ENCODE measurements at places on chromosomes 2 and 18.

- no peak for DNase-seq
Measured at GRCh38 chr2:136653861-136654260, 111.5 kb upstream of the THSD7B start.

- DNase-seq, result no peak
Measured at GRCh38 chr2:145304501-145304900, 784.6 kb upstream of the ZEB2 start.

- DNase-seq, result no peak
Measured at GRCh38 chr2:159617646-159618045, 1.3 kb upstream of the BAZ2B start.

- no peak for DNase-seq
Measured at GRCh38 chr2:73928963-73929347, 2.3 kb downstream of the DGUOK start.

DNA sequence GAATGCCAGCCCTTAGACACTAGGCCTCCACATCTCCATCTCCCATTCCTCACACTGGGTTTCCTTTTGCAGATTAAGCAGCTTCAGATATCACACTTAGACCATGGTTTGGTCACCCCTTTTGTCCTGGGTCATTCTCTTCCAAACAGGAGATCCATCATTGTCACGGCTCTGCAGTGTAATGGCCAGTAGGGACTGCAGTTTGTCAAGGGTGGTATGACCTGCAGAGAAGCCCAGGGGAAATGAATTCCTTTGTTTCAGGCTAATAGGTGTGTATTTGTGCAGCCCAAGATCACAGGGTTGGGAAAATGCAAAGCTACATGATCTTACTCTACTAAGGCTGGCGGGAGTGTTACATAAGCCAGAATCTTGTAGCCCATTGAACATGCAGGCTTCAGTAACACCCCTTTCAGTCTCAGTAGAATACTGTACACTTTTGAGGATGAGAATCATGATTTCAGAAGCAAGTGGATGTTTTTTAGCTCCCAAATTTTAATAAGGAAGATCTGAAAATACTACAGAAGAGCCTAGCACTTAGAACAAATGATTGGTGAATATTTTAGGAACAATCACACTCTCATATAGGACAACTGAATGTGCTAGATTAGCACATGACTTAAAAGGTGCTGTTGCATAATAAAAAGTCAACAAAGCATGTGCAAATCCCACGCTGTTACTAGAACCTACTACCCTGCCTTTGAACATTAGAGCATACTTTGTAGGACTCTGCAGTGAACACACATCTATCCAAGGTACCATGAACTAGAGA lies 24.0 kb upstream of the LPIN1 start:
- DNase-seq, result no peak

GRCh38 chr2:129864719-129865118 lies 114.7 kb upstream of the RAB6C start:
- no peak for DNase-seq

DNA sequence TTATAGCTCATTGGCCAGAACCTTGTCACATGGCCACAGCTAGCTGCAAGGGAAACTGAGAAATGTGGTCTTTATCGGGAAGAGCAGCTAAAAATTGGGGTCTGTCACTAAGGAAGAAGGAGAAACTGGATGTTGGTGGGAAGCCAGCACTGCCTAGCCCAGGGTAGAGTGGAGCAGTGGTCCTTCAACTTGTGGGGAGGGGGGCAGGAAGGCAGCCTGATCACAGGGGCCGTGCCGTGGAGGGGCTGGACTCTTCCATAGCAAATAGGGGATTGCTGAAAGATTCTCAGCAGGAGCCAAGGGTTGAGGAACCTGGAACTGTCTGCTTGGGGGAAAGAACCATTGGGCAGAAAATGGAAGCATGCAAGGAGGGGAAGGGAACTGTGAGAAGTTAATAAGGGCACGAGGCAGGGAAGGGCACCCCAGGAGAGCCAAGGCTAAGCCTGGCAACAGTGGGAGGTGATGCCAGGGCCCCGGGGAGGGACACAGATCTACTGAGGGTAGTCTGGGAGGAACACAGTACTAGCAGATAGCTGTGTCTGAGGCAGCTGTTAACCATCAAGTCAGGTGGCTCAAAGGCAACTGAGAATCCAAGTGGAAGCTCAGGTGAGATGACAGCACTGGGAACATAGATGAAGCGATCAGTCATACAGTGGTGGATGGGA lies 5.9 kb upstream of the NEURL3 start:
- no peak for DNase-seq

DNA sequence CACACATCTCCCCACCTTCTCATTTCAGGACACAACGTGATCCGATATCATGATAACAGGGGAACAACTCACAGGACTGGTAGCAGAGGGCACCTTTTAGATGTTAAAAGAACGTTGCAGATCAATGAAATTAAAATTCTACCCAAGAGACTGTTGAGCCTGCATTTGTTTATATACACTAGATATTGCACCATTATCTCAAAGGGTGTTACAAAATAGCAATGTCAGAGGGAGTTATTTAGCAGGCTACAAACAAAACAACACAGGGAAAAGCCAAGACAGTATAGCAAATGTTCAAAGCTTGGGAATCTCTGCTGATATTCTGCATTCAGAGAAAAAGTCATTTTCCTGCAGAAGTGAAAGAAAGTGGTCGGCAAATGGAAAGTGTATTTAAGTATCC lies 139.5 kb downstream of the MYO5B start:
- DNase-seq, result no peak

DNA sequence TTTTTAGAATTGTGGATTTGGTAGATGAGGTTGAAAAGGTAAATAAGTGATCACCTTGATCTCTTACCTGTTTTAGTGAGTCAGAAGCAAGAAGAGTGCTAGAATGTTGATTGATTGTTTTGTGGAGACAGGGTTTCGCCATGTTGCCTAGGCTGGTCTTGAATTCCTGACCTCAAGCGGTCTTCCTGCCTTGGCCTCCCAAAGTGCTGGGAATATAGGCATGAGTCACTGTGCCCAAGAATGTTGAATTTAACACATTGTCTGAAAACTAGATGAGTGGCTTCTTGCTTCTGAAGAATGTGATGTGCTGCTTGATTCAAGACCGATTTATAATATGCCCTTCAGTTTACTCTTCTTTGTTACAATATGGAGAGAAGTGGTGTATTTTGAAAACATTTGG lies 121.3 kb downstream of the FMNL2 start:
- DNase-seq, result no peak

- DNase-seq, result no peak
Measured at GRCh38 chr2:1672738-1673137, 71.6 kb downstream of the PXDN start.

DNA sequence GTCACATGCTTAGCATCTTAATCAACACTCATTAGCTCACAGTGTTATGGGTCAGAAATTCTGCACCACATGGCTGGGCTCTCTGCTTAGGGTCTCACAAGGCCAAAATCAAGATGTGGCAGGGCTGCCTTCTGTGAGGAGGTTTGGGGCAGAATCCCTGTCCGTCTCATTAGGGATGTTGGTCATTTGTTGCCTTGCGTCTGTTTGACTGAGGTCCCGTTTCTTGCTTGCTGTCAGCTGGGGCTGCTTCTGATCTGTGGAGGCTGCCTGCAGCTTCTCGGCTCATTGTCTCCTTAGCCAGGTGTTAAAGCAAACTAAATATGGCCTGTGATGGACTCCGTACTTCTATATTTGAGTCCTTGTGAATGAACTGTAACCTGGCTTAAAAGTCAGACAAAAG lies 146.5 kb downstream of the NDUFA10 start:
- DNase-seq, result no peak

DNA sequence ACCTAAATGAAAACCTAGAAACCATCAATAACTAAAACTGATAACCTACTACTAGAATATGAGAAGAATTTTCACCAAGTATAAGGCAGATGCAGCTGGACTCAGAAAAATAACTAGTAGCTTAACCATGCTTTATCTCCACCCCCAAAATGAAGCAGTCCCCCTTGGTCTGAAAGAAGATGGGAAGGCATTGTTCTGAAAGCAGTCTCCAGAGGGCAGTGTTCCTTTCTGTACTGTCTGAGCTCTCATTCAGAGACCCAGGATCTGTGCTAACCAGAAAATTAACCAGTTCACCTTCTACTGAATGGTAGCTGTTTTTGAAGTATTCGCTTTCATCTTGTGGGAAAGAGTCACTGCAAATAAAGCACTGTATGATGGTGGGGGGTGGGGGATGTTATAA lies 273.0 kb downstream of the PDE11A start:
- DNase-seq, result no peak

DNA sequence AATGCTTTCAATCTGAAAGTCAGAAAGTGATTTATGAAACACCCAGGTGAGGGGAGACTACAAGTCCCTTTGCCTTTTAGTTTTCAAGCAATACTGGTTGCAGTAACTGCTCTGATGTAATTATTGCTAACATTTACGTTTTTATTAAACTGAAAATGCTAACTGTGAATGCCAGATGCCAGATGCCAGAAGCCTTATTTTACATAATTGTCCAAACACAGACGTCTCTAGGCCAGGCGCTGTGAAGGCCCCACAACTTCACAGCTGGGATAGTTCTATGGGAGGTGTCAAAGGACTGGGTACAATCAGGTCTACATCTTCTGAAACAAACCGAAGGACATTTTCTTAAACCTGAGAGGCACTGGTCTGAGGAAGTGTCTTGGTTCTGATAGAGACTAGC lies 27.5 kb upstream of the MSGN1 start:
- no peak for DNase-seq

- no peak for DNase-seq
Measured at GRCh38 chr2:170530284-170530745, 184.8 kb upstream of the SP5 start.

- DNase-seq, result no peak
Measured at GRCh38 chr2:67733517-67733916, 329.3 kb downstream of the C1D start.

GRCh38 chr18:22974001-22974400 lies 40.9 kb downstream of the RBBP8 start:
- DNase-seq, result no peak

- DNase-seq, result no peak
Measured at GRCh38 chr2:205496370-205496769, 185.9 kb upstream of the NRP2 start.

DNA sequence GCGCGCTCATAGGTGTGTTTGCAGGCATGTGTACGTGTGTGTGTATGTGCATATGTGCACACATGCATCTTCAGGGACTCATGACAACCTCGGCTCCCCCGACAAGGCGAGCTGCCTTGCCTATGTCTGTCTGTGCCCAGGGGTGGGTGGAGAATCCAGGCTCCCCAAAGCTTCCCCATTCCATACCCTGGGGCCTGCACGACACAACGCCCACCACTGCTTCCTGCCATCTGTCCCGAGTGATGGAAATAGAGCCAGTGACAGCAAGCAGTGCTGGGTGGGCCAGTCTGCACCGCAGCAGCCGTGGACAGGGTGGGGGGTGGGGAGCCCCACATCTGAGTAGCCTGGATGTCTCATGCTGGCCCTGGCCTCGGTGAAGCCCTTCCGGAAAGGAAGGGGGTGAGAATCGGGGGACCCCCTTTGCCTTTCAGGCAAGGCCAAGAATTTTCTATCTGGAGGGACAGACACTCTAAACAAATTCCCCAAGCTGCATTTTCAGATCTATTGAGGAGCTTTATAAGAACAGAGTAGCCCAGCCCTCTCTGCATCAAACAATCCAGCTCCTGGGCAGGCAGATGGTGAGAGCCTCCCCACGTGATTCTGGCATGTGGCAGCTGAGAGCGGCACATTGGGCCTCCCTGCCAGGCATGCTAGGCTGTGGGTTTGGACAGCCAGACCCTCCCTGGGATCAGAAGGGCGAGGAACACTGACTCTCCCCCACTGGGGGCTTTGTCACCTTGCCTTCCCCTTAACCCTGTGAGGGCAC lies 4.9 kb downstream of the KCNIP3 start:
- no peak for DNase-seq

DNA sequence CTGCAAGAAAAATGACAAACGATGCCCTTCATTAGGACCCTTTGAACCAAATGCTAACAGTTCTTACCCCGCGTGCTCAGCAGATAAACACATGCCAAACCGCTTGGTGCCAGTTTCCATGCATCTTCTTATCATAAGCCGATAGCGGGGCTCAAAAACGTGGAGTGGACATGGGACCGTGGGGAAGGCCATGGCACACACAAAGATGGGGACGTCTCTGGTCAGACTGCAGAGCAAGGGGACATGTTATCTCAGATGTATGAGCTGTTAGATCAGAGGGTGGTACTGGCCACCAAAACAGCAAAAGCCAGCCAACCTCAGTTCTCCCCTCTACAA lies 28.2 kb downstream of the LONRF2 start:
- DNase-seq, result no peak

- no peak for DNase-seq
Measured at GRCh38 chr2:233650981-233651380, 14.7 kb downstream of the UGT1A10 start.

DNA sequence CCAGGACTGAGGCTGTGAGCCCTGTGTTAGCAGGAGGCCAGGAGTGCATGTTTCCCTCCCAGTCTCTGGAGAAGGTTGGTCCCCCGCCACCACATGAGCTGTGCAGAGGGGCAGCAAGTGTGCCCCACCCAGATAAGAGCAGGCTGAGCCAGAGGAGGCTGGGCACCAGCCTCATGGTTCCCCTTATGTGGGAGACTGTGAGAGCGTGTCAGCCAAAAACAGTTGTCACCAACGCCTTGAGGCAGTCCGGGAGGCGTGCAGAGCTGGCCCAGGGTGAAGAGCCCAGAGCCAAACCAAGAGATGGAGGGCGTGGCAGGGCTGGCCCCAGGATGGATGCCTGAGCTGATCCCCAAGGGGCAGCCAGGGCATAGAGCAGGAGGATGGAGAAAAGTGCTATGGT lies 128.7 kb upstream of the GLI2 start:
- no peak for DNase-seq

All from CD4-positive, alpha-beta T cell treated with Interferon alpha-2 for 1 hour (primary cell).